IgD-negative memory B cell (primary cell): ENCODE measurements at places on chromosomes 4 and X. TPM values are rescaled to one million over a fixed set of nuclear protein-coding genes. Genes with fewer than 3 reads are reported as not detected.

SUPT20HL2 gene
- polyA plus RNA-seq: not detected

HHIP gene
- not detected for polyA plus RNA-seq

TASL gene
- polyA plus RNA-seq: 39.3 TPM

GPAT3 gene
- not detected for polyA plus RNA-seq

ABCG2 gene
- not detected for polyA plus RNA-seq

ETDB gene
- not detected for polyA plus RNA-seq

TMSB15C gene
- 0.66 TPM for polyA plus RNA-seq

SMIM10 gene
- polyA plus RNA-seq: not detected

DMRTC1B gene
- polyA plus RNA-seq: 5.9 TPM

SLC2A9 gene
- polyA plus RNA-seq: 0.41 TPM

GYPB gene
- polyA plus RNA-seq: not detected

SLC9B1 gene
- polyA plus RNA-seq: 0.93 TPM

FGF16 gene
- polyA plus RNA-seq: not detected

F9 gene
- polyA plus RNA-seq: not detected

TSPAN6 gene
- 0.19 TPM for polyA plus RNA-seq

SLC26A1 gene
- polyA plus RNA-seq: 0.70 TPM

FAT4 gene
- polyA plus RNA-seq: not detected

GABRQ gene
- not detected for polyA plus RNA-seq

MYOZ2 gene
- polyA plus RNA-seq: not detected

GRIA2 gene
- polyA plus RNA-seq: not detected

RNF128 gene
- polyA plus RNA-seq: not detected

MID1 gene
- polyA plus RNA-seq: 0.19 TPM
